Peyer's patch (tissue), 4 donors: ENCODE measurements at places on chromosomes 6 and 20. TPM values are rescaled to one million over a fixed set of nuclear protein-coding genes. Genes with fewer than 3 reads are reported as not detected.

DNA sequence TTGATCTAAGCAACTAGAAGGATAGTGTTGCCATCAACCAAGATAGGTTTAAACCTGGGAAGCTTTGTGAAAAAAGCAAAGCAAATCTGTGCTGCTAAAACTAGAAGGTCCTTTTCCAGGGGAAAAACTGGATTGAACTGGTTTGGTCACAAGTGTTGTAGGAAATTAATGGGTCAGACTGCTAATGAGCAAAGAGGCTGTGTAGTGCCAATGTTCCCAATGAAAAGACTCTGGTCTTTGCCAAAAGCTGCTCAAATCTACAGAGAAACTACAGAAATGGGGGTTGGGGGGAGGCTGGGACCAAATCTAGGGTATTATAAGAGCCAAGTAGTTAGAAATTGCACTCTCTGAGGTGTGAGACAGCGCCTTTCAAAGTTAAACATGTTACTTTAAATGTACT is 85.0 kb downstream of the PLCG1 start:
- no peak overlapping the region for H3K27ac ChIP-seq
- H3K4me3 ChIP-seq, result no peak overlapping the region
- no peaks in the 10 kb centered on the region for H3K4me1 ChIP-seq
- no peak for DNase-seq
- no peaks in the 10 kb centered on the region for H3K36me3 ChIP-seq

DNA sequence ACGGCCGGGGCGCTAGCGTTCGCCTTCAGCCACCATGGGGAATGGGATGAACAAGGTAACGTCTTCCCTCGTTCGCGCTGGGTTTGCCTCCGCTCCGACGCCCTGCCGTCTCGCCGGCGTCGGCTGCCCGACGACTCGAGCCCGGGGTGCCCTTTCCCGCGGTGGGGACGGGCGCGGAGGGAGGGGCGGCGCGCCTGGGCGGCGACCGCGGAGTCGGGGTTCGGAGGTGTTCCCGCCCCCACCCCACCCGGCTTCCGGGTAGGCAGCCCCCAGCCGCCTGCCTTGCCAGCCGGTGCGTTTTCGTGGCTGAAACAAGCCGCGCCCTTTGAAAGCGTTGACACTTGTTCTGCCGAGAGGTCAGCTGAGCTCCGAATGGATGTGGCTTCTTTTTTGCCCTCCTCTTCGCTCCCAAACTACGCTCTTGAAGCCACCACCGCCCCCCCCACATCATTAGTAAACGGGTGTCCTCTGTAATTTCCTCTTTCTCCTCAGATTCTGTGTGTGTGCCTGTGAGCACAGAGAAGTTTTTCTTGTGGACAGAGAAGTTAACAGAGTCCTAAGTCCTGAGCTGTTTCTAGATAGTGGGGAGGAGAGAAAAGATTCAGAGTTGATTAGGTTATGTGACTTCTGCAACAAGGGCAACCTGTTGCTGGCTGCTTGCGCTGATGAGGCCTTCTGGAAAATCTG is 362 bp downstream of the DUSP22 start:
- peak overlapping the region; percentile 66 for H3K4me3 ChIP-seq
- H3K27me3 ChIP-seq, result no peaks in the 10 kb centered on the region
- peak overlapping the region; percentile 99 for H3K27ac ChIP-seq
- no peaks in the 10 kb centered on the region for H3K36me3 ChIP-seq
- peaks cover 32% of the 10 kb centered on the region for H3K4me1 ChIP-seq
- DNase-seq, result peak; percentile 96

GRCh38 chr6:14883921-14884320 is 361.9 kb upstream of the JARID2 start:
- DNase-seq, result no peak
- no peaks in the 10 kb centered on the region for H3K4me1 ChIP-seq
- H3K27ac ChIP-seq, result no peak overlapping the region
- H3K4me3 ChIP-seq, result no peak overlapping the region

Gene RUNX2
- 1.4 TPM for total RNA-seq

GRCh38 chr20:62321521-62321948 is 18.7 kb downstream of the ADRM1 start:
- no peak for DNase-seq
- H3K27me3 ChIP-seq, result no peaks in the 10 kb centered on the region
- no peak overlapping the region for H3K4me3 ChIP-seq
- H3K4me1 ChIP-seq, result no peaks in the 10 kb centered on the region
